ENCODE measurements at places on chromosomes 5 and 9. TPM values are rescaled to one million over a fixed set of nuclear protein-coding genes. Genes with fewer than 3 reads are reported as not detected.

Gene LCN1
- not detected for polyA plus RNA-seq

Gene MSANTD3
- 27.9 TPM for polyA plus RNA-seq

Gene PCDHB11
- 0.31 TPM for polyA plus RNA-seq

Gene WDR70
- 26.3 TPM for polyA plus RNA-seq

Gene PAPPA
- not detected for polyA plus RNA-seq

Gene DDX46
- 36.0 TPM for polyA plus RNA-seq

Gene TNC
- polyA plus RNA-seq, result 25.7 TPM

Gene RPS14
- polyA plus RNA-seq, result 2,096 TPM

Gene STPG3
- polyA plus RNA-seq, result not detected

Gene GRIA1
- polyA plus RNA-seq, result 31.0 TPM

Gene PLAC8L1
- polyA plus RNA-seq, result not detected

Gene TSLP
- 1.1 TPM for polyA plus RNA-seq

- peak; percentile 31 for DNase-seq
Observed at GRCh38 chr9:35905912-35906679, at the start of gene HRCT1. Gene HRCT1 (plus strand): TSS chr9:35906202. CDS start chr9:35906288, 86 bp downstream.

DNA sequence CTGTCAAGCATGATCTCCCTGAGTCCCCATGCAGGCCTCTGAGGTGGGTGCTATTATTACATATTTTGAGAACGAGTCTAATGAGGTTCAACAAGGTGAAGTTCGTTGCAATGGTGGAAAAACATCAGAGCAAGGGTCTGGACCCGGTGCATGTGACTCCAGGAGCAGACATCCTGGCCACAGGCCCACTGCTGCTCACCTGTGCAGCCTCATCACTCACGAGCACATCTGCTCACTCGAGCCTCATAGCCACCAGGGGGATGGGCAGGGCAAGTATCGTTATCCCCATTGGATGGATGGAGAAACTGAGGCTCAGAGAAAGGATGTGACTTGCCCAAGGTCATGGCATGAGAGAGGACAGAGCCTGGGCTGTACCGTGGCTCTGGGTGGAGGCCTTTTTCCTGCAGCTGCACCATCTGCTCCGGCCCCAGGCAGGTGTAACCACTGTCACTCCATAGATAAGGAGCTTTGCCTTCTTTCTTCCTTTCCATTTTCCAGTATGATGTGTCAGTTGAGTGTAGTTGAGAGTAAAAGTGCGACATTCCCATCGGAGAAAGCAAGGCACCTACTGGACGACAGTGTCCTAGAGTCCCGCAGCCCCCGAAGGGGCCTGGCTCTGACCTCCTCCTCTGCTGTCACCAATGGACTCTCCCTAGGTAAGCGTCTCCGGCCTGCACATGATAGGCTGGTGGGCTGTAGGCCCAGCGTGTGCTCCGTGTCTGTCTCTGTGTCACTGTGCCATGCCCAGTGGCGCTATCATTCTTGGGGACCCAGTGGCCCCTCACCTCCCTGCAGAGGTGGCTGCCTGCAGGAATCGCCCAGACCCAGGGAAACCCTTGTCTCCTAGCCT, 68.4 kb upstream of the GARNL3 start:
- no peak for DNase-seq

- DNase-seq, result peak; percentile 90
Observed at GRCh38 chr9:35907711-35908503, 1.4 kb upstream of the SPAAR start.

DNA sequence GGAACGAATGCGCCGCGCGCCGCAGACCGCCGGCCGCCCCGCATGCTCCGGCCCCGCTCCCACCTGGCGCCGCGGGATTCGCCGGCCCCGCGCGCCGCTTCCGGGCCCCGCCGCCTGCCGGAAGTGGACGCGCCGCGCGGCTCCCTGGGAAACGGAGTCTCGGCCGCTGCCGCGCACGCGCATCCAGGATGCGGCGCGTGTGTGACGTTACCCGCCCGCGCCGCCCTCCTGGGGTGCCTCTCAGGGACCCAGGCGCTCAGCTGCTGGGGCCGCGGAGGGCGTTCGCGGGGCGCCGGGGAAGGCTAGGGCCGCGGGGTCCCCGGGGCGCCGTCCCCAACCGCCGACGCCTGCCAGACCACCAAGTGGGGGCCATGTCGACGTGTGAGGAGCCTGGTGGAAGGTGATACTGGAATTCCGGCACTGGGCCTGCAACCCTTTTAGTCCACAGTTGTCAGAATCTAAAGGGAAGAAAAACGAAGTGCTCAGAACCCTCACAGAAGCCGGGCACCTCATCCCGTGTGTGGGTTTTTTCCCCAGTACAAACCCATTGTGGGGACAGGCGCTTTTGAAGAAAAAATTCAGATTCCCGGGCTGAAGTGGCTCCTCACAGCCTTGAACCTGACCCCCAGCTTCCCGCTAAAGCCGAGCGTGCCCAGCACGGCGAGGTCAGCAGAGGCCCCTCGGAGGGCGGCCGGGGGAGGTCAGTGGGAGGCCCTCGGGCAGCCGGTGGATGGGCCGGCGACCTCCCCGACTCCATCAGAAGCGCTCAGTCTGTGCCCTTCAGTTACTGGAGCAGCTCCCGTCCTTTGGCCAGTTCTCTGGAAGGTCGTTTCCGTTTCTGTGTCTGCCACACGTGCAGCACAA, at the start of gene CLPTM1L:
TSS of gene CLPTM1L (minus strand) at position 125 of the 864 bp plus-strand sequence. CDS start 258 bp downstream, outside the sequence.
- peak; percentile 93 for DNase-seq

- DNase-seq, result no peak
Observed at GRCh38 chr9:128316421-128316820, 5.8 kb downstream of the TRUB2 start.

- no peak for DNase-seq
Observed at GRCh38 chr5:175129121-175129520, 314.9 kb downstream of the DRD1 start.

DNA sequence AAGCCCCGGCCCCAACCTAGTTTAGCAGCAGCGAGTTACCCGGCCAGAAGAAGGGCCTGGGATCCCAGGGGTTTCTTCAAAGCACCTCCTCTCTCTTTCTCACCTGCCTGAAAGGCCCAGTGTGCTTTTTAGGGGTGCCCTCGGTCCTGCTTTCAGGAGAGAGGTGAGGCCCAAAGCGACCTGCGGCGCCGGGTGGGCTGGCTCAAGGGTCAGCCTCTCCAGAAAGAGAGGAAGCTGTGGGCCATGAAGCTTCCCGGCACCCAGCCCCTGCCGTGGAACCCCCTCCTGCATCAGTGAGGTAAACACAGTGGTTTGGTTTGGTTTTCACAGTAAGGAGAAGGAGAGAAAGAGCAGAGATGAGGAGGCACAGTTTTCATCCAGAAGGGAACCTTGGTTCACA, 4.3 kb downstream of the FOXB2 start:
- DNase-seq, result no peak

- DNase-seq, result no peak
Observed at GRCh38 chr5:123283031-123283430, 140.2 kb downstream of the CEP120 start.

- DNase-seq, result no peak
Observed at GRCh38 chr9:2839040-2839439, 4.9 kb downstream of the PUM3 start.

DNA sequence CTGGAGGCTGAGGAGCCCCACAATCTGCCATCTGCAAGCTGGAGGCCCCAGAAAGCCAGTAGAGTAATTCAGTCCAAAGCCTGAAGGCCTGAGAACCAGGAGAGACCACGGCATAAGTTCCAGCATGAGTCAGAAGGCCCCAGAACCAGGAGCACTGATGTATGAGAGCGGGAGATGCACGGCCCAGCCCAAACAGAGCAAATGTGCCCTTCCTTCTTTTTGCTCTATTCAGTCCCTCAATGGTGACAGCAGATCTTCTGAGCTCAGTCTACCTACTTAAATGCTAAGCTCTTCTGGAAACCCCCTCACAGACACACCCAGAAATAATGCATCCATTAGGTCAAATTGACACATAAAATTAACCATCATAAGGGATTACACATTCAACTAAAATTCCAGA, 277.6 kb downstream of the ATPSCKMT start:
- no peak for DNase-seq

DNA sequence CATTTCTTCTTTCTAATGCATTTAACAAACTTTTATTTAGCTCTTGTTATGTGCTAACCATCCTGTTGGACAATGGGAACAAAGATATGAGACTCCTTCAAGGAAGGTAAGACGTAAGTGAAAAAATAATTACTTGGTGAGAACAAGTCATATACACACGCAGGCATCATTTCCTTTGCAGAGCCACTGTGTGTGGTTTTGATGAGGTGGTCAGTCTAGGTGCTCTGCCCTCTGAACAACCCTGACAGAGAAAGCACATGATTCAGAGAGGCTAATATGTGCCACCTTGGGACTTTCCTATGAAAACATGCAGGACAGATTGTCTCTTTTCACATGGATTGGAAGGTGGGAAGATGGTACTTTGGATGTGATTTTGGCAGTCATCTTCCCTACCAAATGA, 1162.5 kb upstream of the DMAC1 start:
- no peak for DNase-seq

DNA sequence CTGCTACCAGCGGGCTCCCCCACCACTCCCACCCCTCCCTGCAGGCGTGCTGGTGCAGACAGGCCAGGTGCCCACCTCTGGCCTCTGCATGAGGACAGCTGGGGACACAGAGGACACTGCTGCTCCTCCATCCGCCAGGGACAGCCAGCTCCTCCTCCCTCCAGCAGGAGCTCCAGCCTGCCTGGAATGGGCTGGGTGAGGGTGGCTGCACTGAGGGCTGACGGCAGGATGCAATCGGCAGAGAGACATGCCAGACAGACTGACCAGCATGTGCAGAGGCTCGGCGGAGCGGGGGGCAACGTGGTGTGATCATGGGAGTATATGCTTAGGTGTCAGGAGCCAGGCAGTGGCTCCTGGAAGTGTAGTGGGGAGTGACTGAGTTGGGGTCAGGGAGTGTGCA, 68.4 kb downstream of the RASGEF1C start:
- no peak for DNase-seq

- no peak for DNase-seq
Observed at GRCh38 chr9:136964171-136964689, 12.2 kb downstream of the LCN12 start.

GRCh38 chr5:157273131-157273556, 7.2 kb downstream of the CYFIP2 start:
- no peak for DNase-seq

- no peak for DNase-seq
Observed at GRCh38 chr9:306907-307306, 92.2 kb downstream of the DOCK8 start.

DNA sequence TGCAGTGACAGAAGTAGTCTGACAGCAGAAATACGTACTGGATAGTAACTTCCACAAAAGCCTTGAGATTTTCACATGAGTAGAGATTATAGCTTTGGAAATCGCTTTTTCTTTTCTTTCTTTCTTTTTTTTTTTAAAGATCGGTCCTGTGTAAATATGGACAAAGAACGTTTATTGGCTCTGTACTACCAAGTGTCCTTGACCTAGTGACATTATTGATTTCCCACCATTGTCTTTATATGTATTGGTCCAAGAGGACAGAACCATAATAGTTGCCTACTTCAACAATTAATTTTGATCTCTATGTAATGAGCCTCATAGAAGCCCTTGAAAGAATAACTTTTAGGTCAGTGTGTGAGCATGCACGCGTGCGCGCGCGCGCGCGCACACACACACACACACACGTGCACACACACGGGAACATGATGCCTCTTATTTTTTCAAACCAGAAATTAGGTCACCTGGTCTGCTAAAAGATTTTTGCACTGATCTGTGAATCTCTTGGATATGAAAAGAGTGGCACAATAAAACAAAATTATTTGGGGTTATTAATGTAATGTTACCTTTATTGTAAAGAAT, 516.8 kb downstream of the PSAT1 start:
- DNase-seq, result no peak

- DNase-seq, result no peak
Observed at GRCh38 chr5:56761151-56761885, 54.0 kb upstream of the MAP3K1 start.

DNA sequence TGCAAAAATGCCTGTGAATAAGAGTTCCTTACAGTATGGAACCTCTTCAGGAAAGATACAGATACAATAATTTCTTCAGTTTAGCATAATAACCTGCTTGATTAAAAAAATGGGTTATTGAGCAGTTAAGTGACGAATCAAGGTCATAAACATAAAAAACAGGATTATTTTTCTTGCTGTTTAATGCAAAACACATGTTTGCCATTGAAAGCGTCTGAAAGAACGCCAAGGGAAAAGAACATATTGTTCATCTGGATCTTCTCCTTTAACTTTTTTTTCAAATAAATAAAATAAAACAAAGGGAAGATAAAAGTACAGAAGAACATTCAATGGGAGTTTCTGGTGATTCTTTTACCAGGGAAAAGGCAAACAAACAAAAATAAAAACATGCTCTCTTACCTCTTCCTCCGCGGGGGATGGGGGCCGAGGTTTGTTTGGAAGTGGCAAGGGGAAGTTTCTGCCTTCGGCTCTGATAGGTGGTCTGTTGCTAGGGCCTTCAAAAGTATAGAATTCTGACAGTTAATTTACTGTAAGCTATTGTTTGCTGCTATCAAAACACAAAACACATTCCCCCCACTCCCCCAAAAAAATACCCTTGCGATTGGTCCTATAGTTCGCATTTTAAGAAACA, 20.1 kb downstream of the C5orf58 start:
- no peak for DNase-seq

DNA sequence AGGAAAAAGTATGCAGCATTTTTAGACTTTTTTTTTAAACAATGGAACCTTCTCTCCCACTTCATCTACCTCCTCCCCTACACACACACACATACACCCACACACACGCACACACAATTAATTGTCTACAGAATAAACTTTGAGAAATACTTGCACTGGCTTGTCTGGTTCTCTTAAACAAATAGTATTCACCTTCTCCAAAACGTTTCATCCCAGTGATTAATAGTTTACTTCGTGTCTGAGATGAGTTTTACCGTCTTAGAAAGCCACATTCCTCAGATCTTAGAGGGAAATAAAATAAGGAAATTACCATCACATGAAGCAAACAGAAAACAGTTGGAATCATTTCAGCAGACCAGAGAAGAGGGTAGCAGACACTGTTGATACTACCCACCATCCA, 570.6 kb upstream of the CLINT1 start:
- no peak for DNase-seq

GRCh38 chr9:69519470-69520240, 152.5 kb downstream of the APBA1 start:
- DNase-seq, result no peak

DNA sequence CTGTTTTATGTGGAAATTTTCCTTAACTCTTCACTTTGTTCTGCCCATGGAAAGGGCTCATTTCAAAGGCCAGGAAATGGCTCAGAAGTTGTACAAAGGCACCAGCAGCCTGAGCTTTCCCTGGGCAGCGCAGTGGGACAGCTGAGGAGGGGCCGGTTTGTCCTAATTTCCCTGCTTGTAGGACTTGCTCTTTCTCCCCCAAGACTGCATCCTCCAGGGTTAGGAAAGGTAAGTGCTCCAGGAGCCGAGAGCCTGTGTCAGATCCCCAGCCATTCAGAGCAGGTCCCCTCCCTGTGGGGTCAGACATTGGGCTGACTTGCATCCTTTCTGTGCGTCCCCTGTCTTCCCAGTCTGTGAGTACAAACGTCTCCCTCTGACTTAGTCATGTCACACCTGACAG, 43.5 kb downstream of the AGXT2 start:
- no peak for DNase-seq

DNA sequence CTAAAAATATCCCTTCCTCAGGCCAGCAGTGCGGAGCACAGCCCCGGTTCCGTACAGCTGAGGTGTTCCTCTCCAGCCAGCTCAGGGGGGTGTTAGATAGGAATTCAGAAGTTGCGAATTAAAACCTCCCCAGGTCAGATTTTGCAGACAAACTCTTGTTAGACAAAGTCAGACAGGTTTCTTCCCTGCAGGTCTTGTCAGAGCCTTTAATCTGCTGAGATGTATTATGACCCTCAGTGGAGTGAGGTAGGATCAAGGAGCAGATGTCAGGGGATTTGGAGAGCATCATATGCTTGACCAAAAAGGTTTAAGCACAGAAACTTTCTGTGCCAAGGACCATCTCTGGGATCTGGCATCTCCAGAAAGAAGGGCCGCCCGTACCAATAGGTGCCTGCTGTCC, 60.1 kb downstream of the NTNG2 start:
- no peak for DNase-seq
